ENCODE measurements at places on chromosomes 12 and 14. TPM values are rescaled to one million over a fixed set of nuclear protein-coding genes. Genes with fewer than 3 reads are reported as not detected.

The SMCO2 gene
- polyA plus RNA-seq, result 0.86 TPM

The BRF1 gene
- 7.6 TPM for polyA plus RNA-seq

The SOS2 gene
- polyA plus RNA-seq, result 3.8 TPM

The PLEKHD1 gene
- 0.19 TPM for polyA plus RNA-seq

Measured in GM23338 (cell line).